ENCODE measurements at places on chromosomes 3 and 15. TPM values are rescaled to one million over a fixed set of nuclear protein-coding genes. Genes with fewer than 3 reads are reported as not detected.

Gene SMAD6
- not detected for total RNA-seq

Gene STARD5
- total RNA-seq = 3.4 TPM

Gene UBAP1L
- 3.5 TPM for total RNA-seq

Gene CCR2
- not detected for total RNA-seq

Gene KIF15
- total RNA-seq = 5.6 TPM

Gene CD47
- total RNA-seq = 28.5 TPM

Gene SMCO1
- not detected for total RNA-seq

Gene COL6A5
- total RNA-seq = not detected
